ENCODE measurements at places on chromosomes 1 and 21.

DNA sequence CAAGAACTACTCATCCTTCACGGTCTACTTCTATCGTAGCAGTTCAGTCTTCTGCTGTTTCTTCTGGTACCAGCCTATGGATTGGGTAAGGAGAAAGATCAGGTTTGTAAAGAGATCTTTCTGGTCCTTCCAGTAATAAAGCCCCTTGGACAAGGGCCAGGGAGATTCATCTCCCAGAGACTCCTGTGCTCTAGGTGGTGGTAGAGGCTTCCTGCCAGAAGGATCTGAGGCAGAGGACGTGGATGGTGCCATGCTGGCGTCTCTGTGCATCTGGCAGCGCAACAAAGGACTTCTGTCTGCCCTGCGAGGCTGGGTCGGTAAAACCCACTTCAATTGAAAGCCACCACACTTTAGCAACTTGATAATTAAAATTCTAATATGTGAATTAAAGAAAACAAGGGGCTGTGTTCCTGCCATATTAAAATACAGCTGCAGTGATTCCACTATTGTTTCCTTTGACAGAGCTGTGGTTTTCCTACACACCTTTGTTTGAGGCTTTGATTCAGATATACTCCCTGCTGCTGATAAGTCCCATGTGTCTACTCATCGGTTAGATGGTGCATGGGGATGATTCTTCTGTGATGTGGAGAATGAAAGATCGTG lies 73.6 kb downstream of the ROR1 start:
- no peak for DNase-seq

GRCh38 chr1:207919523-207920170 lies 8.7 kb upstream of the CD34 start:
- no peak for DNase-seq

GRCh38 chr1:15988856-15989736 lies 13.2 kb upstream of the ZBTB17 start:
- no peak for DNase-seq

- peak; percentile 51 for DNase-seq
These were observed 745 bp downstream of the MUL1 start for GRCh38 chr1:20507248-20507563.

DNA sequence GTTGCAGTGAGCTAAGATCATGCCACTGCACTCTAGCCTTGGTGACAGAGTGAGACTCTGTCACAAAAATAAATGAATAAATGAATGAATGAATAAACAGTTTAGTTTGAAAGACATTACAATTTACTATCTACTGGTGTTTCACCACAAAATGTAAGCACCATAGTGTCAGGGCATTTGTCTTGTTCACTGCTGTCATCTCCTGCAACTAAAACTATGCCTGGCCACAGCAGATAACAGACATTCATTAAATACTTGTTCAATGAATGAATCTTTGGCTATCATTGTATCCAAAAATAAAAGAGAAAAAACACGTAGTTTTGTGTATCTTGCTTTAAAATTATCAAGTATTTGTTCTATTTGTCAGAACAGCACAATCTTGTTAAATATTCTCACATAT lies 32.5 kb downstream of the SASS6 start:
- DNase-seq, result no peak

- no peak for DNase-seq
These were observed 216.9 kb downstream of the MATN1 start for GRCh38 chr1:30506291-30507015.

DNA sequence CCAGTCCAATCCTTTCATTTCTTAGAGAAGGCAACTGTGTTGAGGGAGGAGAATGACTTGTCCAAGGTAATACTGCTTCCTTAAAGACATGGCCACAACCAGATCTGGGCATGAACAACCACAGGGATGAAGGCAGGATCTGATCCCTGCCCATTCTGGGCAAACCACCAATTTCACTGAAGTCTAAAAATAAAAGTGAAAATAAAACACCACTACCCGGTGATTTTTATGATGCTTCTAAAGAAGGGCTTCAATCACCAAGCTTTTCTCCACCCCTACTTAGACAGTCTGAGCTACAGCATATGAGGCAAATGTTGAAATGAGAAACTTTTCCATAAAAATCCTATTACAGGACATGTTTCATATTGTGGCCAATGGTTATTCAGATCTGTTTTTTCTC lies 133.0 kb downstream of the PTPN14 start:
- no peak for DNase-seq

- no peak for DNase-seq
These were observed 51.7 kb downstream of the SKI start for GRCh38 chr1:2279817-2280216.

GRCh38 chr1:9111357-9111691 lies 17.6 kb downstream of the GPR157 start:
- no peak for DNase-seq

- DNase-seq, result peak; percentile 11
These were observed 90.7 kb downstream of the ATP1A1 start for GRCh38 chr1:116463730-116464129.

DNA sequence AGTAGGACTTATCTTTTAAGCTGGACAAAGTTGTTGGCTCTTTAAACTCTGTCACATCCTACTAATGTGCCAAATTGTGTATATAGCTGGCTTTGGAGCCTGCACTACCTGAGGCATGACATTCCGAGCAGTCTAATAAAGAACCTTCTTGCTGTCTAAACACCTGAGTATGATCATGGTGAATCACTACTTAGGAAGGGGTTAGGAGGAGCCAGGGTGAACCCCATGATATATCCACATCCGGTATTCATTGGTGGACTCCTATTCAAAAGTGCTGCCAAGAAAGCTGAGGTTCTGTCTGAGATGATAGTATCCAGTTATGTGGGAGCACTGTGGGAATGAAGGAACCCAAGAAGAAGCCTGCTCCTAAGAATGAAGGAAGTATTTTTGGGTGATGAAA lies 27.1 kb downstream of the CRNN start:
- DNase-seq, result no peak

GRCh38 chr1:160030657-160031364 lies 979 bp downstream of the PIGM start:
- no peak for DNase-seq

GRCh38 chr1:5990913-5991312 lies 1.3 kb downstream of the NPHP4 start:
- no peak for DNase-seq

GRCh38 chr1:153763365-153764225 lies 11.6 kb upstream of the SLC27A3 start:
- no peak for DNase-seq

GRCh38 chr1:244861683-244862082 lies 2.7 kb downstream of the HNRNPU start:
- DNase-seq, result no peak

DNA sequence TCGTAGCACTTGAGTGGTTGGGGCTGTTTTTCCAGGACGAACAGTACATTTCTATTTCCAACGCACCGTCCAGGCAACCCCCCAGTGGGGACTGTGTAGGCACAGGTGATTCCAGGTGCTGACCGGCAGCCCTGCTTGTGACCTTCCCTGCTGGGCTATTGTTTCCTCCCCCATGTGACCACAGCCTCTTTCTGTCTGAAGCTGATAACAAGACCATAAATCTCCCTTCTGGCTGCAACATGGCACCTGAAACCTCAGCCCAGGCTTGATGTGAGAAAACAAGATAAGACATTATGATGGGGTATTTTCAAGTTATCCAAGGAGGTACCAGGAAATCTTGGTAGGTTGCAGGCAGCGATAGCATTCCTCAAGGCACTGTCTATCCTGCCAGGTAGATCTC lies 48.2 kb downstream of the HLX start:
- DNase-seq, result no peak

DNA sequence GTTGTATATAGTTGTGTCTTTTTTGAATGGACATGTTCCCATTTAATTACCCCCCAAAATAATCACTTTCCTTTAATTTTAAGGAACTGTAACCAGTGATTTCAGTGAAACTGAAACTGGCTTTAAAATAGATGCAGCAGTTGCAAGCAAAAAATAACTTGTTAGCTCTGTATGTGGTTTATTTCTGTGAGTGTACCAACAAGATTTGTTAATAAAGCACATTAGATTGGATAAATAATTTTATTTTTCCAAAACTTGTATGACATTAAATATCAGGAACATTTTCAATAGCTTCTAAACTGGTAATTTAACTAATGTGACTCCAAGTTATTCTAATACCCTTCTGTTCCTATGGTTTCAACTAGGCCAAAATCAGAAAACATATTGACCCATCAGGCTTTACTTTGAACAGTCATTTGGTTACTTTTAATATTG lies 184.3 kb upstream of the CACYBP start:
- no peak for DNase-seq

GRCh38 chr1:51750729-51751128 lies 127.8 kb downstream of the NRDC start:
- no peak for DNase-seq

DNA sequence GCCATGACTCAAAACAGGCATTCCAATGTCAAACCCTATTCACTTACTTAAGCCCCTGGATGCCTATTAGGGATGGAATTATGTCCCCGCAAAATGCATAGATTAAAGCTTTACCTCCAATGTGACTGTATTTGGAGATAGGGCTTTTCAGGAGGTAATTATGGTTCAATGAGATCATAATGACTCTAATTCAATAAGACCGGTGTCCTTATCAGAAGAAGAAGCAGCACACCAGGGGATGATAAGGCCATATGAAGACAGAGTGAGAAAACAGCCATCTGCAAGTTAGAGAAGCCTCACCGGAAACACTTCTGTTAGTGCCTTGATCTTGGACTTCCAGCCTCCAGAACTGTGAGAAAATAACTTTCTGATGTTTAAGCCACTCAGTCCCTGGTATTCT lies 1131.8 kb upstream of the TMPRSS15 start:
- peak; percentile 4 for DNase-seq

GRCh38 chr1:165441166-165441880 lies 3.6 kb downstream of the RXRG start:
- peak; percentile 99 for DNase-seq

- no peak for DNase-seq
These were observed 55.6 kb downstream of the FBXO42 start for GRCh38 chr1:16296643-16297042.

- peak; percentile 45 for DNase-seq
These were observed 6.8 kb upstream of the AKR1A1 start for GRCh38 chr1:45543581-45544417.

GRCh38 chr1:17837233-17838030 lies 82.3 kb downstream of the ACTL8 start:
- DNase-seq, result no peak

DNA sequence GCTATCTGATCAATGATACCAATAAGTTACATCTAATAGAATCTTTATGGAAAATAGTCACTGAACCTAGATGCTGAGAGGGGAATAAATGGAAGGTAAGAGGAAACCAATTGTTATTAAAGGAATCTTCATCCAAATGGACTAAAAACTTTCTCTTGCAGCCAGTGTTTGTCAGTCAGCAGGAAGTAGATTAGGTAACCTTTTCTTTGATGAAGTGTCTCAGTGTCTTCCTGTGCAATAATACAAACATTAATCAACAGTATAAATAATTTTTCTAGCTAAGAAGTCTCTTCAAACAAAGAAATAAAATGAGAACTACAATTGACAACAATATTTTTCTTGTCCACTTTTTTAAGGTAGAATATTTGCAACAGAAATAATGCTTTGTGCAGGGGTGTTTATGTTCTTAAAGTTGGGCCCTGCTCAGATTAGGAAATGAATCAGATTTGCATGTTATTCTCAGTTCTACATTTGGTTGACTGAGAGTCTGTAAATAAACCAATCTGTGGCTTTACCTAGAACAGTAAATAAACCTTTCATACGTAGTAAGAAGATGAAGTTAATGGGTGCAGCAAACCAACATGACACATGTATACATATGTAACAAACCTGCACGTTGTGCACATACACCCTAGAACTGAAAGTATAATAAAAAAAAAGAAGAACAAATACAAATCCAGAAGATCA lies 391.4 kb downstream of the MRPL39 start:
- no peak for DNase-seq

DNA sequence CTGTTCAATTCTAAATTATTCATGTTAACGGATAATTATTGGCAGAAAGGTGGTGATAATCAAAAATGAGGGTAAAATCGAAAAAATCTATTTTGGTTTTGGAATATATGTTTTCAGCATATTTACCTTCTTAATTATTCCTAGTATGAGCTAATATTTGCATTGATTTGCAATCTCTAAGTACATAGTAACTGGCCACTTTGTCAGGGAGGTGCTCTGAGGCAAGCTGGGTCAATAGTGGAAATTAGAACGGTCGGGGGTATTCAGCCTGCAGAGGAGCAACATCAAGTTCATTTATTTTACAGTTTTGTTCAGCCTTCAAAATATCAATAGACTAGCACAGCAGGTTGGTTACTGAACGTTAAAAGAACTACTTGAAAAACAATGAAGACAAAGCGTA lies 1.8 kb downstream of the OTUD7B start:
- no peak for DNase-seq

DNA sequence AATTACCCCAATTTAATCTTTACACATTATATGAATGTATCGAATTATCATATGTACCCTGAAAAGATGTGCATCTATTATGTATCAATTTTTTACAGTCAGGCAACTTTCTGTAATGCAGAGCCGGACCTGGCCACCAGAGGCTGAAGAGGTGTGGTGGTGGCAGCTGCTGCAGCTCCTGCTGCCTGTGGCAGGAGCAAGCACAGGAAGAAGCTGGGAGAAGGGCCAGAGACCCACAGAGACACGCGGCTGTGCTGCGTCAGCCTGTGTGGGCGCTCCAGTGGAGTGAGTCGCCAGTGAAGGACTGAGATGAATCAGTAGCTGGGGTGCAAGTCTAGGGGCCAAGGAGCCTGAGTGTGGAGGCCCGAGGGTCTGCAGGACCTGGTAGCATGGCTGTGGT lies 74.3 kb upstream of the COG2 start:
- DNase-seq, result peak; percentile 45

- DNase-seq, result peak; percentile 41
These were observed 1.3 kb downstream of the WLS start for GRCh38 chr1:68230901-68231626.

DNA sequence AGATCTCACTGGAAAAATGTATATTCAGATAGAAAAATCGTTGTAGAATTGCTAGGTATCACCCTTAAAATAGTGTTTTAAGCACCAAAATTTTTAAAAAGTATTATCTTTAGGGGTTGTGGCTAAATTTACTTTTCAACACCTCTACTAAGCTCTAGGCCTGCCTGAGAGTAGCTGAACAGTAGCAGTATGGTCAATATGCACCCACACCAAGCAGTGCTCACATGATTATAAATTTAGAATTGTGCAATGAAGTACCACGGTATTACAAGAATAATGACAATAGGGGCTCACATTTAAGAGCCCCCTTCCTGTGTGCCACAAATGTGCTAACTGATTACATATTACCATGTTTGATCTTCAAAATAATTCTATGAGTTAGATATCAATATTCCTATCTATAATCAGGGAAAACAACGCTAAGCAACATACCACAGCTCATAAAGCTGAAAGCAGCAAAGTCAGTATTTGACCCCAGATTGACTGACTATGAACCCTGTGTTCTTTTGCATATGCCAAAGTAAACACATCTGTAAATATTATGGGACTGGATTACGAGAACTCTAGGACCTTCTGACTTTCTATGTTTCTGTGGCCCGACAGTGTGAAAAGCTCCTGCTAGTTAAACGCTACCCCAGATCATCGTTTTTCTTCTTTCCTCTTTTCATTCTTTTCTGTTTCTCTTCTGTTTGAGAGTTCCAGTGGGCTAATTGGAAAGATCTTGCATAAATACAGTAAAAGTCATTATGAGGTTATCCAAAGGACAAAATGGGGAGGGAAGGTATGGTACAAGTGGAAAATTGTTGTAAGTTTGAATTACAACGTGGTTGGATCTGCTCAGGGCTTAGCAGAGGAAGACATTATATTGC lies 201.1 kb upstream of the C1orf87 start:
- DNase-seq, result no peak
